NB4 (cell line): ENCODE measurements at places on chromosomes 1 and 21.

- DNase-seq: no peak
Observed at GRCh38 chr1:215004121-215004827, 78.3 kb upstream of the KCNK2 start.

DNA sequence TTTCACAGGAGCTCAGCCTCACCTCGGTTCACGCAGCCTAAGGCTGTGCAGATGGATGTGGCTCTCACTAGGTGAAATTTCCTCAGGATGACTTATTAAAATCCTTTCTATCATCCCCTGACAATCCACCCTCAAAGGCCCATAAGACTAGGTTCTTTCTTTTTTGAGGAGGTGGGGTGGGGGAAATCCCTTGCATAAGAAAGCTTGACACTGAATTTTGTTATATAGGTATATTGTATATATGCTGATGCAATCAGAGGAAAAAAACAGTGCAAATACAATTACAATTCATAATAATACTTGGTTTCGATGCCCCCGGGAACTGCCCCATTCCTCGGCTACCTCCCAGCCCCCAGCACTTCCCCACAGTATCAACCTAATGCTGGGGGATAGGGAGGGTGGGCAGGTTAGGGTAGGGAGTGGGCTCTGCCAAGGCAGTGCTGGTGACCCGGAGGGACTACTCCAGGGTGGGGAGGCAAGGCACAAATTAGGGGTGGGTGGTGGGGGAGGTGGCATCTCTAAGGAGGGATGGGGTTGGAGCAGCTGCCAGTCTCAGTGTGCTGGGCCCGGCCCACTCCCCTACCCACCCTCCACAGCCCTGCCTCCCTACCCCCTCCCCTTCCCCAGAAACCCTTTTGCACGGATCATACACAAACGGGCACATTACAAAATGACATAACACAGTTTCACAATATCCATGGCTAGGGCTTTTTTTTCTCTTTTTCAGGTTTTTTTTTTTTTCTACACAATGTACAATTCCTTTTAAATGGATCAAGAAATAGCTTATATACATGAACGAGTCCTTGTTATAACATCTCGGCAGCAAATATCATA, 30.9 kb downstream of the SLC27A3 start:
- peak; percentile 35 for DNase-seq

DNA sequence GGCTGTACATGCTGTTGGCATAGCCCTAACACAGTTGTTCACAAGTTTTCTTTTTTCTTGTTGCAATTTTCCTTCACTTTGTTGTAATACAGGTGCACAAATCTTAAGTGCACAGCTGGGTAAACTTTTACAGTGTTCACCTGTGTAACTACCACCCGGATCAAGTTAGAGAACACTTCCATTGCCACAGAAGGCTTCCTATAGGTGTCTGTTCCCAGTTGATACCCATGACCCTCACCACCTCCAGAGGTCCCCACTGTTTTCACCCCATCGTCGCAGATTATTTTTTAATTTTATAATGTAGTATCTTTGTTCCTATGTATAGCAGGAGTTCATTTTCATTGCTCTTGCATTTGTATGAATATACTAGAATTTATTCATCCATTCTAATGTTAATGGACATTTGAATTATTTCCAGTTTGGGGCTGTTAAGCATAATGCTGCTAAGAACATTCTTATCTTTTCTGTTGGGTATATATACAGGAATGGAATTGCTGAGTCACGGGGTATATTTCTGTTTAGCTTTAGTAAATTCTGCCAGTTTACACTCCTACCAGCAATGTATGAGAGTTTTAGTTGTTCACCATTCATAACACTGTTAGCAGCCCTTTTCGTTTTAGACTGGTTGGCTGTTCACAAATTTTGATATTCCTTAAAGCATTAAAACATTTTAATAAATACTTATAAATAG, 16.4 kb downstream of the SPRTN start:
- DNase-seq: no peak

DNA sequence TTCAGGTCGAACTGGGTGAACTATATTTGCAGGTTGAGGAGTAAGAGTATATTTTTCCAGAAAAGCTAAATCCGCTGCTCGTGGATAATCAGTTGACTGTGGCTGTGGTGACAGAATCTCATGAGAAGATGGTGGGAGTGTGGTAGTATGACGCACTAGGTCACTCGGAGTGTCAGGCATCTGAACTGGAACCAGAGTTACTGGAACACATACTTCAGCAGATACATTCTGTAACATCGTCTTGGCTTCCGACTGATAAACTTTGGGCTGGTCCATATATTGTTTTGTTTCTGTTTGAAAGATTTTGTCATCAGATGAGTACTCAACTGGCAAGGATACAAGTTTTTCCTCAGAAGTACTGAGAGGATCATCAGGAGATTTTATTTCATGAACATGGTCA, 13.0 kb upstream of the ASPM start:
- DNase-seq: no peak
